ENCODE measurements at places on chromosomes 6 and 20.

- DNase-seq = peak; percentile 26
These were observed 206.0 kb downstream of the CDC5L start for GRCh38 chr6:44593539-44593944.

DNA sequence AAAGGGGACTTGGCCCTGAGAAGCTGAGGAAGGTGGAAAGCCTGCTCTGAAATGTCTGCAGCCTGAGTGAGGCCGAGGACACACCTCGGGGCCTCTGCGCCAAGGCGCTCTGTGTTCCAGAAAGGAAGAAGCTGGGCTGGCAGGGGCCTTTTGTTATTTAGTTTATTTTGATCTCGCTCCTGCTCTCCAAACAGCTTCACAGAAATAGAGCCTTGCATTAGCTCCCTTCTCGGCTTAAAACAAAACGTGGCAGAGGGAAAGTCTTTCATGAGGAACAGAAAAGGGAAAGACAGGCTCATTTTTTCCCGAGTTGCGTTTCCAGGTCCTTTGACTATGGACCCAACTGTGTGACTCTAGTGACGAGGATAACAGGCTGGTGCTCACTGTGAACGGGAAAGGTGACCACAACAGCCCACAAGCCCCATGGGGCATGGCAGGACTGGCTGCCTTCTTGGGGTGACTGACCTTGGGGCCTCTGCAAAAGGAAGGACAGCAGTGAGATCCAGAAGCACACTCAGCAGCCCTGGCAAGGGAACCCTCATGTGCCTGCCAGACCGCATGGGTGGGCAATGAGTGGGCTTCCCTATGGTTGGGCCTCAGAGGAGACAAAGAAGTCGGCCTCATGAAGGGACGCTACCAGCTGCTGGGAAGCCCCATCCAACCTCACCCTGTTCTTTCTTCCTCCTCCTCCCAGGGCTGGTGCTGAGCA lies 18.7 kb downstream of the LEMD2 start:
- no peak for DNase-seq

- no peak for DNase-seq
These were observed 29.5 kb downstream of the MTHFD1L start for GRCh38 chr6:150894935-150895552.

- no peak for DNase-seq
These were observed 11.1 kb upstream of the SLC4A11 start for GRCh38 chr20:3250091-3250504.

DNA sequence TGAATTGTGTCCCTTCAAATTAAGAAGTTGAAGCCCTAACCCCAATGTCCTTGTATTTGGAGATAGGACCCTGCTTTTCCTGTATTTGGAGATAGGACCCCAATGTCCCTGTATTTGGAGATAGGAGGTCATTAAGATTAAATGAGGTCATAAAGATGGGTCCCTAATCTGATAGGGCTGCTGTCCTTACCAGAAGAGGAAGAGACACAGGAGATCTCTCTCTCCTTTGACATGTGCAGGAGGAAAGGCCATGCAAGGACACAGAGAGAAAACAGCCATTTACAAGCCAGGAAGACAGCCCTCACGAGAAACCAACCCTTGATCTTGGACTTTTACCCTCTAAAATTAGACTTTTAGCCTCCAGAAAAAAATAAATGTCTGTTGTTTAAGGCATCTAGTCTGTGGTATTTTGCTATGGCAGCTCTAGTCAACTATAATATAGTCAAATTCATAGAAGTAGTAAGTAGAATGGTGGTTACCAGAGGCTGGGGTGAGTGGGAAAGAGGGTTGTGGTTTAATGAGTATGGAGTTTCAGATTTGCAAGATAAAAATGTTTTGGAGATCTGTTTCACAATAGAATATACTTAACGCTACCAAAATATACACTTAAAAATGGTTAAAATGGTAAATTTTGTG lies 59.3 kb downstream of the UBE3D start:
- DNase-seq = no peak

DNA sequence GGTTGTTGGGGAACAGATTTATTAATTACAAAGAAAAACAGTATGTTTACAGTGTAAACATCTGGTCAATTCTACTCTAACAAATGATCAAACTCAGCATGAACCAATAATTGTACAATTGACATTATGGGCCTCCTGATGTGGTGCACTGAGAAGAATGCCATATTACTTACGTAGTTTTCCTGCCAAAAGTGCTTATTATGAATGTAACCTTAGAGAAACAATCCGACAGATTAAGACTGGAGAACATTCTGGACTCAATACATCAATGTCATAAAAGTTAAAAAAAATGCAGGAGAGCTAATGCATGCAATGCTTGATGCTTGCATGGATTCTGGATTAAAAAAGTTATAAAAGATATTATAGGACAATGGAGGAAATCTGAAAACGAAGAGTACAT lies 69.0 kb downstream of the LYRM4 start:
- no peak for DNase-seq

DNA sequence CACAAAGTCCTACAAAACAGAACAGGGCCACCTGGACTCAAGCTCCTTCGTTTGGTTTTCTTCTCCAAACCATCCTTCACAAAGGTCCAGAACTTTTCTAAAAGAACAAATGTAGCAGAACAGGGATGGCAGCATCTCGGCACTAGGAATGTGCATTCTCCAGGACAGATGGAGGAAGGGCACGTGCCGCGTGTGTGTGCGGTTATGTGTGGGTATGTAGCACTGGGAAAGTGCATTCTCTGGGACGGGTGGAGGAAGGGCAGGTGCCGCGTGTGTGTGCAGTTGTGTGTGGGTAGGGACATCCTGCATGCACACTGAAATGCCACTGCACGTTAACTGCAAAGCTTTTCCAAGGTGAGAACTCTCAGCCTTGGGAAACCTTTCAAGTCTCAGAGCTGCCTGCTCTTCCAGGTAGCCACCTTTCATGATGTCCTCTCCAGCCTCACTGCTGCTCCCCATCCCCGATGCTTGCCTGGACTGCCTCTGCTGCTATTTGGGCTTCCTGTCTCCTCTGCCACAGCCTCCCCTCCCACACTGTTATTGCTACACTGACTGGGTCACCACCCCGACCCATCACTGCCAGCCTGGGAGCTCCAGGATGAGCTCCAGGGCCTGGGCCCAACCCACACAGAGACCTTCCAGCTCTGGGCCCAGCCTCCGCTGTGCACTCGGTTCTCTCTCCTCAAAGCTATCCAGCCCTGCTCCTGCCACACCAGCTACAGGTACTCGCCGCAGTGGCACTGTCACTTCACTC lies 47.6 kb downstream of the EZR start:
- no peak for DNase-seq

- no peak for DNase-seq
These were observed 313.1 kb downstream of the TRDN start for GRCh38 chr6:123323452-123324329.

DNA sequence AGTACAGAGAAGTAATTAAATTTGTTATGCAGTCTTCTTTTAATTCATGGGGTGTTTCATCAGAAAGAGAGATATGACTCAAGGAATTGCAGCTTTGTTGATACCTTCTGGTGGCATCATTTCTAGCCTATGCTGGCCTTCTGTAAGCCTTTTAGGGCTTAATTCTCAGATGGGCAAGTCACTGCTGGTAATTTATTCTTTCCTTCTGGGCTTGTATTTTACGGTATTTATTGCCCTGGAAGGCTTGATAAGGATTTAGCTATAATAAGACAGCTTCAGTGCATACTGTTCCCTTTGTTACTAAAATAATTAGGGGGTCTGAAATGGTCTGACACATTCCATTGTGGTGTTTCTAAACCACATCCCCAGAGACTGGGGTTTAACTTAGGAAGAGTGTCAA lies 57.9 kb upstream of the EMILIN3 start:
- no peak for DNase-seq

- no peak for DNase-seq
These were observed 224.2 kb downstream of the ARHGAP18 start for GRCh38 chr6:129485746-129486145.

- no peak for DNase-seq
These were observed 209.8 kb downstream of the TSHZ2 start for GRCh38 chr20:53181866-53182376.

- DNase-seq = no peak
These were observed 100.5 kb downstream of the PLCB4 start for GRCh38 chr20:9169409-9169808.

DNA sequence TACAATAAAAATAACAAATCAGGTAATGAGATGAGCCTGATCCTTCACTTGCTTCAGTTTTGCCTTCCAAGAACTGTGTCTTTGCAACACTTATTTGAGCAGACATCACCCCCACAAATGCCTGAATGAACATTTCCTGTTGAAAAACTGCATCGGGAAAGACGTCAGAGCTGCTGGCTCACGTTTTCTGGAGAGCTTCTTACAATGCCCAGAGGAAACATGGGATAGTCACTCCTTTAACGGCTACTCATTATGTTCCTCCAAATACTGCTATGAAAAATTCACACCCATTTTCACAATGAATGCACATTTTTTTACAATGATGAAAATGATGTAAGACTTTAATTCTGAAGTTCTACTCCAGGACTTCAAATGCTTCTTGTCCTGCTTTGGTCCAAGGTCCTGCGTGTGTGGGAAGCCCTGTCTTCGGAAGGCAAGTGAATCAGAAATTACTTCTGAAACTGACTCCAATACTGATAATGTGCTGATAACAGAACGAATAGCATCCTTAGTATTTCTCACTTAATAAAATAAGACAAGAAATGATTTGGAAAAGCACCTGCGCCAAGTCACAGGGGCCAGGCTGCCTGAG lies 238.0 kb downstream of the ANKRD60 start:
- no peak for DNase-seq

DNA sequence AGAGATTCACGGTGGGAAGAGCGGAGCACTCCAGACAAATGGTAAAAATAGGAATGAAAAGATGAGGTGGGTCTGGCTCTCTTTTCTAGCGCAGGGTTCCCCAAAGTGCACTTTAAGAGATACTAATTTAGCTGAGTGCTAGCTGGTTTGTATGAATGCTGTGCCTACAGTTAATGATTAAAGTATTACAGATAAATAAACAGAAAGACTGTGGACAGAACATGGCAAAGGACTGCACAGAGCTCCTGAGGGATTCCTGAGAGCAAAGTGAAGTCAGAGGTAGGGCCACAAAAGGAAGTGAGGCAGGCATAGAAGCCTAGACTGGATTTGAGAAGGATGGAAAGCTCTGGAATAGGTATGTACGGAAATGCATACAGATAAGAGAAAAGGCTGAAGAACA lies 114.5 kb downstream of the INSM1 start:
- no peak for DNase-seq

DNA sequence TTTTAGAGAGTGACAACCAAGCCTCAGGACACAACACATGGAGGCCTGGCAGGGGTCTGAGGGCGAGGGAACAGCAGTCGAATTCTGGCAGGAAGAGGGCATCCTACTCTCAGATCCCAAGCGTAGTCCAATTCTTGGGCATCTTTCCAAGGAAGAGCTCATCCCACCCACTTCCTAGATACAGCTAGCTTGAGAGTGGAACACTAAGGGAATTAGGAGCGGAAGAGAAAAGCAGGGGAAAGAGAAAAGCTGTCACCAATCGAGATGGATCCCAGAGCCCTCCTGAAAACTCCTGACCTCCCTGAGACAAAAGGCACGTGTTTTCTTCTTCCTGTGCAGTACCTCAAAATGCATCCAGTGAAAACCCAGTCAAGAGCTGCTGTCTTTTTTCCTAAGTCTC lies 67.1 kb downstream of the GFOD1 start:
- no peak for DNase-seq

DNA sequence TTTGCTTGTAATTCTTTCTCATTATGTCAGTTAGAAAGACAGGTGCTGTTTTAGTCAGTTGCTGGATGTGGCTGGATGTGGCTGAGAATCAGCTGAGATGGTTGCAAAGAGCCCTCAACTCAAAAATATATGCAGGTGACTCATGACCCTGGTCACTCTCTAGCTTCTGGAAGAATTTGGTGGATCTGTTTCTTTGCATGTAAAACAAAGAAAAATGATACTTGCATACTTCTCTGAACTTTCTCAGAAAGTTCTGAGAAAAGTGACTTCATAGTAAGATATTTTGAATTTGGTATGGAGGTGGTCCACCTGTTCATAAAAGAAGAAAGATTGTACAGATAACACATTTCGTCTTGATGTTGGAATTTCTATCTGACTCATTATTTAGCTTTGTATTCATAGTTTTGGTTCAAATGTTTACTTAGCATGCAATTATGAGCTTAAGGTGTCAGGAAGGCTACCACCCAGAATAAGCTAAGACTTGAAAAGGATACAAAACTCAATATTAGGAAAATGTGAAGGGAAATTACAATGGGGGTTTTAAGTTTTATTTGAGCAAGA lies 163.2 kb upstream of the OLIG3 start:
- DNase-seq = peak; percentile 30
